Astrocyte of the hippocampus (primary cell): ENCODE measurements at places on chromosomes 7 and 10.

- no peak for DNase-seq
These were observed 48.7 kb upstream of the MAGI2 start for GRCh38 chr7:79502151-79502550.

DNA sequence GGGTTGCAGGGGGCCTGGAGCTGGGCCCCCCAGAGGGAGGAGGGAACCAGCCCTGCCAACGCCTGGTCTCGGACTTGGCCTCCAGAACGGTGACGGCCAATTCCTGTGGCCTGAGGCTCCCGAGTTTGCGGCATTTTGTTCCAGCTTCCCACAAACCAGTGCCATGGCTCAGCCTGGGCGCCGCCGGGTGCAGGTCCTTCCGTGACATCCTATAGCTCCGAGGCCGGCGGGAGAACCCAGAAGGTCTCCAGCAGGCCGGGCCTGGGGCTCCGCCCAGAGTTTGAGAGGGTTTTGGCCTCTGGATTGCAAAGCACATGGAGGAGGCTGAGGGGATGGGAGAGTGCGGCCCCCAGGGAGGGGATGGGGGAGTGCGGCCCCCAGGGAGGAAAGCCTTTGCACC lies 92.6 kb downstream of the UNCX start:
- DNase-seq = no peak

DNA sequence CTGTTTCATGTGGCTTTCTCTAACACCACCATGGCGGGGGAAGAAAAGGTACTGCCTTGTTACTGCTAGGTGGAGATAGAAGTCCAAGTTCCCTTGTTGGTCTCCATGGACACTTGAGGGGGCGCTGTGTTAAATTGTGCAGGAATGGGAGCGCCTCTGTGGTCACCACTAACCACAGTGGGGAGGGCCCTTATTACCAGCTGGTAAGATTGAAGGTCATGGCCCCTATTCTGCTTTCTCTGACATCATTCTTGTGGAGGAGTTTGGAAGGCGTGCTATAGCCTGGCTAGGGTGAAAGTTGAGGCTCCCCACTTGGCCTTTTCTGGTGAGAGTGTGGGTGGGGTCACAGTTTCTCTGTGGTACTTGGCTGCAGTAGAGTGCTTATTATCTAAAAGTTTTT lies 14.9 kb upstream of the MXI1 start:
- DNase-seq = no peak

- no peak for DNase-seq
These were observed 118.8 kb downstream of the RELN start for GRCh38 chr7:103870664-103871063.

DNA sequence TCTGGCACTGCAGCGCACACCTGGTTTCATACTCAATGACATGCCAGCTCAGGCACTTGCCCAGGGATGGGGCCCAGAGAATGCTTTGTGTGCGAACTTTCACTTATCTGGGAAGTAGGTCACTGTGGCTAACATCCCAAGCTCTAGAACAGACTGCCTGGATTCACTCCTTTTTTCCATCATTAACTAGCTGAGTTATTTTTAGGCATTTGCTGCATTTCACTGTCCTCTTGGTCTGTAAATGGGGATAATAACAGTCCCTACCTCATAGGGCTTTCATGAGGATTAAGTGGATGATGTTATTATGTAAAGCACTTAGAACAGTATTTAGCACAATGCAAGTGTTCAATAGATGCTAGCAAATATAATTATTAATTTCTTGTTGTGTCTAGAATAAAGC lies 98.7 kb upstream of the DOCK1 start:
- DNase-seq = no peak

GRCh38 chr7:138868711-138869110 lies 70.7 kb upstream of the ATP6V0A4 start:
- no peak for DNase-seq

GRCh38 chr10:89566095-89566950 lies 30.9 kb upstream of the SLC16A12 start:
- no peak for DNase-seq

- no peak for DNase-seq
These were observed 74.0 kb upstream of the AFAP1L2 start for GRCh38 chr10:114478281-114478680.

DNA sequence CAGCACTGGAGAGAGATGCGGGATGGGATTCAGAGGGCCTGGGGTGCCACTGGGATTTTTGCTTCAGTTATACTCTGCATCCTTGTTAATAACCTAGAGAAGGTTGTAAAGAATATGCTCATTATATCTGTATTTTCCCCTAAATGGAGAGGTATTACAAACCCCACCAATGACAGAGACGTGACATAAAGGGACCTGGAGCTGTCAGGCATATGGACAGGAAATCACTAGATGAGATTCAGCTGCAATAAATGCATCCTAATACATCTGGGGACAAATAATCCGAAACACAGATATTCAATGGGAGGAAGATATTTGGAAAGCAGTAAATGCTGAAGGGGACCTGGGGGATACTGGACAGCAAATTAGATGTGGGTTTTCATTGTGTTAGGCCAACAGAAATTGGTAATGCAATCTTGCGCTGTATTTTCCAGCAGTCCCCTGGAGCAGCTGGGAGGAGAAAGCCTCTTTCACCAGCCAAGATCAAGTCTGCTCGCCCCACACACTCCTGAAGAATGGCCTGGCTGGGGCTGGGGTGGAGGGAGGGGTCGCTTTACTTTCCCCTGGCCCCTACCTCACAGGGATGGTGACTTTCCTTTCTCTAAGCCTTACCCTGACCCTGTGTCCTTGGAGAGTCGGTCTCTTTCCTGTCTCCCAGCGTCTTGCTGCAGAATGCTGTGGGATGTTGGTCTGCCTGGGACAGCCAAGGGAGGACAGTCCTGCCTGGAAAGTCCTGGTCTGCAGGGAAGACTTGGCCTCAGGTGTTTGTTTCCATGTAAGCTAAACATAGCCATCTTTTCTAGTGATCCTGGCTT lies 653.8 kb downstream of the LRMDA start:
- no peak for DNase-seq

DNA sequence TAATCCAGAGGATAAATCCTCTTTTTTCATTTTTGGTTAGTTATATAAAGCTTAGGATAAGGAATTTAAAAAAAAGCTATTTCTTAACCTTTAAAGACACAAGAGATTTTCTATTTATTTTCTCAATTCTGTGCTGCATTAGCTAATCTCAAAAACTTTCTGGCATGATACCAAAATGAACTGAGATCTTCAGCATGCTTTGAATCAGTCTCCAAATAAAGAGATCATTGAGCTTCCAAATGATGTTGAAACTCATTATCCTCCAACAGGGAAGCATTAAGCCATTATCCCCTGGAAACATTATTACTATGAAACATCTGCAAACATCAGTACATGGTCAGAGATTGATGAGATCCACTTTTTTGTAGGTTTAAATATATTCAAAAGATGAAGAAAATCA lies 350.3 kb upstream of the TEX47 start:
- no peak for DNase-seq

DNA sequence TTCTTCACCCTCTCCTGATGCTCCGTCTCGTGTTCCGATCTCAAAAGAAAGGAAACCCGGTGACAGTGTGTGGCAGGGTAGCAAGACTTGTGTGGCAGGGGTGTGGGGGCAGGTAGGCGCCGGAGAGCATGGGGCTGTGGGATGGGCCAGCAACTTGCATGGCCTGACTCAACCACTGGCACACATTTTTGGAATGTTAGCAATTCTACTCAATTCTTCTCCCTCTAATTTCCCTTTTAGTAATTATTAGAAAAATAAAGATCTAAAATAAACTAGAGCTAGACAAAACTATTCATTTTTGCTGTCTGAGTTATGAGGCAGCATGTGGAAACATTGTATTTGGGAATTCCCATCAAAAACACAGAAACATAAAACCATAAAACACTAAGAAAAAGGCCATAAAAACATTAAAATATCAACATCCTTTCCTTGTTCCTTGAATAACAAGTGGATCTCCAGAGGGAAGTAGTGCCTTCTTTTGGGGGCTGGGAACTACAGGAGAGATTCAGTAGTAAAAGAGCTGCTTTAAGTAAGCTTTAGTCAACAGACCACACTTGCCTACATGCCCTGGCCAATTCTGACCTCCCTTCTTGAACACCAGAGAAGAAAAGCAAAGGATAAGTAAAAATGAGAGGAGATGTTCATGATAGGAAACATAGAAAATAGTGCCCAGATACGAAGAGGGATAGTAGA lies 21.8 kb downstream of the SEMA3C start:
- DNase-seq = peak; percentile 29

GRCh38 chr7:3712841-3713240 lies 411.8 kb downstream of the SDK1 start:
- DNase-seq = no peak
